Right renal pelvis (tissue), 4 donors: ENCODE measurements at places on chromosomes 7 and 10. TPM values are rescaled to one million over a fixed set of nuclear protein-coding genes. Genes with fewer than 3 reads are reported as not detected.

OR6V1 gene
- not detected for polyA plus RNA-seq

ABCA13 gene
- polyA plus RNA-seq, result 0.76 TPM

AIFM2 gene
- polyA plus RNA-seq, result 5.8 TPM

GOLGA7B gene
- 0.63 TPM for polyA plus RNA-seq

ADAM12 gene
- polyA plus RNA-seq, result 27.5 TPM
